ENCODE measurements at places on chromosomes 13 and 19. TPM values are rescaled to one million over a fixed set of nuclear protein-coding genes. Genes with fewer than 3 reads are reported as not detected.

- no peak overlapping the region for H3K4me3 ChIP-seq
- no peak overlapping the region for H3K27ac ChIP-seq
- peaks cover 3% of the 10 kb centered on the region for H3K36me3 ChIP-seq
Measured at GRCh38 chr13:110610955-110611595, 4.3 kb upstream of the NAXD start.

DNA sequence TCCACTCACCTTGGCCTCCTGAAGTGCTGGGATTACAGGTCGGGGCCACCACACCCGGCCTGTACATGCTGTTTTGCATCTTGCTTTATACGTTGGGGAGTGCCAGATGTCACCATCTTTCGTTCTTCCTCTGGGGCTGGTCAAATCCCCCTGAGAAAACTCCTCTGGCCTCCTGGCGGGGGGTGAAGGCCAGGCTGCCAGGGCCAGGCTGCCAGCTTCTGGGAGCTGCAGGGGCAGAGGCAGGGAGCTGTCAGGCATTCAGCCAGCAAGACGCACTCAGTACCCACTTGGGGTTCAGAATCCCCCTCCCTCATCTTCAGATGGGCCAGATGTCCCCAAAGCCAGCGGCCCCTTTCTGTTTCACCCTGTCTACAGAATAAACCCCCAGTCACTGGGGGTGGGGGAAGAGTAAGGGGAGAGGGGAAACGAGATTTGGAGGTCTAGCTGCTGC lies 16.1 kb downstream of the ZSWIM9 start:
- DNase-seq, result no peak
- H3K36me3 ChIP-seq, result no peaks in the 10 kb centered on the region
- no peak overlapping the region for H3K27ac ChIP-seq
- H3K4me3 ChIP-seq, result no peak overlapping the region
- H3K4me1 ChIP-seq, result no peaks in the 10 kb centered on the region
- H3K27me3 ChIP-seq, result no peaks in the 10 kb centered on the region

DNA sequence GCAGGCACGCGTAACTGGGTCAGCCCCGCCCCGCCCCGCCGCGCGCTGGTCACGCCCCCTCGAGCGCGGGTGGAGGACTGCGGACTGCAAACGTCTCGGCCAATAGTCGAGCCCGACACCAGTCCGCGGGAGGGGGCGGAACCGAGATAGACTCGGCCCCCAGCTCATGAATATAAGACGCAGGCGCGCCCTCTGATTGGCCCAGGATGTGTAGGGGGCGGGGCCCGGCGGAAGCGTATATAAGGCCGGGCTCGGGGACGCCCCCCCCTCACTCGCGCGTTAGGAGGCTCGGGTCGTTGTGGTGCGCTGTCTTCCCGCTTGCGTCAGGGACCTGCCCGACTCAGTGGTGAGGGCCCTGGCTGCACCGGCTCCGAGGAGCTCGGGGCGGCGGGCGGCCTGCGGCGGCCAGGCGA lies at the start of gene CIRBP:
Gene CIRBP, plus strand, starts transcription at position 268 of the 413 bp plus-strand sequence. CDS start 1,602 bp downstream, outside the sequence.
- H3K4me3 ChIP-seq, result peak within 1 kb of the TSS; percentile 76
- H3K27me3 ChIP-seq, result no peaks in the 10 kb centered on the region
- peak within 1 kb of the TSS; percentile 82 for H3K27ac ChIP-seq
- H3K36me3 ChIP-seq, result peaks cover 34% of the 10 kb centered on the region
- DNase-seq, result peak; percentile 98

DNA sequence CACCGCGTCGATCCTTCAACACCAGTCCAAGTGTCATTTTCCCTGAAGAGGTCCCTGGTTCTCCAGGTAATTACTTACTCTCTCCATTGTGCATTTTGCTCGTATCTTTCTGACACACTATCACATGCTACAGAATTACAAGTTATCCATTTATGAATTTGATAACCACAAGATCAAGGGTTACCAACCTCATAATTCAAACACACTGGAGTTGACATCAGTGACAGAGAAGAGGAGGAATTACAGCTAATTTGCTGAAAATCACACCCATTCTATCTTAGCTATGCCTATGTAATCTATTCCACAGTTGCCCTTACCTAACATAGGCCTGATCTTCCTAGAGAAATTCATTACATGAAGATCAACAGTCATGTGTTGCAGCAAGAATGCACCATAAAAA lies 14.2 kb downstream of the ZC3H13 start:
- DNase-seq, result no peak
- H3K4me1 ChIP-seq, result no peaks in the 10 kb centered on the region
- peaks cover 6% of the 10 kb centered on the region for H3K36me3 ChIP-seq
- no peaks in the 10 kb centered on the region for H3K27me3 ChIP-seq
- no peak overlapping the region for H3K27ac ChIP-seq
- no peak overlapping the region for H3K4me3 ChIP-seq

- no peak overlapping the region for H3K4me3 ChIP-seq
- H3K27me3 ChIP-seq, result no peaks in the 10 kb centered on the region
- no peaks in the 10 kb centered on the region for H3K36me3 ChIP-seq
- H3K27ac ChIP-seq, result no peak overlapping the region
Measured at GRCh38 chr13:48682436-48682835, 28.7 kb downstream of the CYSLTR2 start.

GRCh38 chr19:24140099-24140498 lies 53.1 kb downstream of the ZNF254 start:
- H3K4me3 ChIP-seq, result no peak overlapping the region
- H3K4me1 ChIP-seq, result no peaks in the 10 kb centered on the region
- no peaks in the 10 kb centered on the region for H3K36me3 ChIP-seq

DNA sequence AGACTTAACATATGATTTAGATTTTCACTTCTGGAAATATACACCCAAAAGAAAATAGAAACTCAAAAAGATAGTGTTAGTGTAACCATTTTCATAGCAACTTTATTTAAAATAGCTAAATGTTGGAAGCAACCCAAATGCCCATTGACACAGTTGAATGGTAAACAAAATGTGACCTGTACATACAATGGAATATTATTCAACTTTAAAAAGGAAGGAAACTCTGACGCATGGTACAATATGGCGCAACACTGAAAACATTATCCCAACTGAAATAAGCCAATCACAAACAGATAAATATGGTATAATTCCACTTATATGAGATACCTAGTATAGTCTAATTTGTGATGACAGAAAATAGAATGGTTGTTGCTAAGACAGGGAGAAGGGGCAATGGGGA lies 1456.1 kb upstream of the MIR17HG start:
- H3K36me3 ChIP-seq, result no peaks in the 10 kb centered on the region
- no peak for DNase-seq
- no peak overlapping the region for H3K27ac ChIP-seq
- no peak overlapping the region for H3K4me3 ChIP-seq
- H3K27me3 ChIP-seq, result no peaks in the 10 kb centered on the region
- no peaks in the 10 kb centered on the region for H3K4me1 ChIP-seq

- no peak overlapping the region for H3K27ac ChIP-seq
- no peak overlapping the region for H3K4me3 ChIP-seq
- H3K36me3 ChIP-seq, result no peaks in the 10 kb centered on the region
- no peak for DNase-seq
Measured at GRCh38 chr13:40465015-40465390, 201.4 kb downstream of the FOXO1 start.

The ZNF28 gene
- polyA plus RNA-seq, result 14.4 TPM

The APOC4 gene
- polyA plus RNA-seq, result not detected

The SBK2 gene
- not detected for polyA plus RNA-seq

The ZNF433 gene
- polyA plus RNA-seq, result 4.9 TPM

The DCT gene
- 0.37 TPM for polyA plus RNA-seq

The KCTD4 gene
- polyA plus RNA-seq, result not detected

The KANK3 gene
- 0.72 TPM for polyA plus RNA-seq

Data from naive thymus-derived CD4-positive, alpha-beta T cell (primary cell).